ENCODE measurements at places on chromosomes 13 and 19.

- no peak for DNase-seq
Measured at GRCh38 chr19:28543244-28543776, 669.6 kb downstream of the UQCRFS1 start.

- DNase-seq: no peak
Measured at GRCh38 chr13:113579686-113580085, 4.9 kb upstream of the TFDP1 start.

DNA sequence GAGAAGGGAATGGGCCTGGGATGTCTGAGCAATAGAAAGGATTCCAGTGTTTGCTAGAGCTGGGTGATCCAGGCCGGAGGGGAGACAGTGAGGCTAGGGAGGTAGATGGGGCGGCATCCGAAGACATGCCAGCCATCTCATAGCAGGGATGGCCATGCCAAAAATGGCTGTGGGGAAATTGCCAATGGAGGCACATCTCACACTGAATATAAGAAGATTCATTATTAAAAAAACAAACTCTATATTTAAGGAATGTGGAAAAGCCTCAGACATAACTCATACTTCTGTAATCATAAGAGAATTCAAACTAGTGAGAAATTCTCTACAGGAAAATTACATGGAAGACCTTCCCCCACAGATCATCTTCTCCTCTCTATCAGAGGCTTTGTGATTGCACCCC is 289.2 kb downstream of the FGF9 start:
- no peak for DNase-seq

GRCh38 chr19:13007292-13008045 is 12.2 kb downstream of the NFIX start:
- no peak for DNase-seq

DNA sequence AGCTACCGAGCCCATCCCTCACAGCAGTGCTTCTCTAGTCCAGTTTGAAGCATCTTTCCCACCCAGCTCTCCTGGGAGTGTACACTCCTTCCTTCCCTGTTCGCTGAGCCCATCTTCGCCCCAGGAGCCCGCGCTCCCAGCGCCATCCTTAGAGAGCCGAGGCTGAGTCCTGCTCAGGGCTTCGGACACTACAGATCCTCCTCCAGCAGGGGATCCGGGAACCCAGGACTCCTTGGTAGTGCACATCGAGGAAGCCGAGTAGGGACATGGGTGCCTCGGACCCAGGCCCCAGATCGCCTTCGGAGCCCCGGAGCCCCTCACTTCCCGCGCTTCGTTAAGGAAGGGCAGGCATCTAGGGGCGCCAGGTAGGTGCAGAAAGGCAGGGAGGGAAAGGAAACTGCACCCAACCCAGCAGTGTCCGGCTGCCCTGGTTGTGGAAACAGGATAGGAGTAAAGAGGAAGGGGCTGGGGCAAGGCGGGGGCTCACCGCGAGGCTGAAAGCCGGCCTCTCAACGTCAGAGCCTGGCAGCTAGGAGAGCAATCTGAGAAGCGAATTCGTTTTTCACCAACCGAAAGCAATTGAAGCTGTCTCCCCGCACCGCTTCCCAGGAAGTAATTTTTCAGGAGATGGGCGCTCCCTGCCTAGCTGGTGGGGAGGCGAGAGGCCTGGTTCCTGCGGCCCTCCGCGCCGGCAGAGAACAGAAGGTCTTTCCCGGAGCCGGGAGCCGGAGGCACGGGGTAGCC is 1.0 kb downstream of the PDX1 start:
- peak; percentile 51 for DNase-seq

GRCh38 chr13:36214163-36214921 is at the start of gene SOHLH2:
Gene SOHLH2 (minus strand): TSS chr13:36214556. CDS start chr13:36214526, 30 bp downstream.
- no peak for DNase-seq

- no peak for DNase-seq
Measured at GRCh38 chr13:110398564-110399507, 91.8 kb downstream of the COL4A2 start.

GRCh38 chr13:104833221-104833620 is 1702.2 kb downstream of the EFNB2 start:
- DNase-seq: no peak

- no peak for DNase-seq
Measured at GRCh38 chr19:41799444-41800000, 3.1 kb downstream of the CEACAM3 start.

DNA sequence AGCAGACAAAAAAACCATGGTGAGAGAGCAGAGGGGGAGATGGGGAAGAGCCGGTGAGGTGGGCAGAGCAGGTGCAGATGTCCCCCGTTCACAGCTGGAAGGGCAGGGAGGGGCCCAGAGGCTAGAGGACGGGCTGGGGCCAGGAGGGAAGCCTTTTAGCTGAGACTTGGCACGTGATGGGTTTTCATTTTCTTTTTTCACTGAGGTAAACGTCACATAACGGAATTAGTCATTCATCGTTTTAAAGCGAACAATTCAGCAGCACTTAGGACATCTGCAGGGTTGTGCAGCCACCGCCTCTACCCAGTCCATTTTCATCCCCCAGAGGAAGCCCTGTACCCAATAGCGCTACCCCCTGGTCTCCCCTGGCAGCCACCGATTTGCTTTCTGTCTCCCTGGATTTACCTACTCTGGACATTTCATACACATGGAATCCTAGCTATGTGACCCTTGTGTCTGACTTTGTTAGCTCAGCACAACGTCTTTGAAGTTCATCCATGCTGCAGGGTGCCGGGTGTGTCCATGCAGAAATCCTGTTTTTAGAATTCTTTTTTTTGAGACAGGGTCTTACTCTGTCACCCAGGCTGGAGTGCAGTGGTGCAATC is 16.0 kb upstream of the EMC10 start:
- no peak for DNase-seq

GRCh38 chr13:97948041-97948440 is 5.4 kb upstream of the IPO5 start:
- DNase-seq: no peak

- DNase-seq: no peak
Measured at GRCh38 chr19:57887195-57887941, 1.5 kb downstream of the ZNF814 start.

GRCh38 chr19:31451686-31452330 is 102.6 kb upstream of the TSHZ3 start:
- no peak for DNase-seq

DNA sequence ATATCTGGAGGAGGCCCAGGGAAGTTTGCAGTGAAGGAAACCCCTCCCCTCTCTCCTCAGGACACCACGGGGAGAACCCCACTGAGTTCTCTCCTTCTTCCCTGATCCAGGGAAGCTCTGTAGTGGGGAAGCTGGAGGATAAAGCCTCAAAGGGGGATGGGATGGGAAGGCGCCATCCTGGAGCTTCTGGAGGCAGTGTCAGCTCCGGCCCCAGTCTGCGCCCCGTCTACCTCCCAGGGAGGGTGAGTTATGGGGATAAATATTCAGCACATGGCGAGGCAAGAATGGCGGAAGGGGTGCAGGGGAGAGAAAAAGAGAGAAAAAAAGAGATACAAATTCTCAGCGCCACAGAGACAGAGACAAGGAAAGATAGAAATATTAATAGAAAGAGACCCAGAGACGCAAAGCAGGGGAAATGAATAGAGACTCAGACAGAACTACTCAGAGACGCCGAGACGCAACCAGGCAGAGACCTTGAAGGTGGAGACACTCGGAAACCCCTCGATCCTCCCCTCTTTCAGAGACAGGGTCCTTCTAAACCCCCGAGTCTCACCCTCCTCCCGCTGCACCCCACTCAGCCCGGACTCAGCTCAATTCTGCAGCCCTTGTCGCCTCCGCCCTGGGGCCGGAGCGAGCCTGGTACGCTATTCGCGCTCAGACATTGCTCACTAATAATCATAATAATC is 23.6 kb downstream of the OLFM2 start:
- DNase-seq: no peak

DNA sequence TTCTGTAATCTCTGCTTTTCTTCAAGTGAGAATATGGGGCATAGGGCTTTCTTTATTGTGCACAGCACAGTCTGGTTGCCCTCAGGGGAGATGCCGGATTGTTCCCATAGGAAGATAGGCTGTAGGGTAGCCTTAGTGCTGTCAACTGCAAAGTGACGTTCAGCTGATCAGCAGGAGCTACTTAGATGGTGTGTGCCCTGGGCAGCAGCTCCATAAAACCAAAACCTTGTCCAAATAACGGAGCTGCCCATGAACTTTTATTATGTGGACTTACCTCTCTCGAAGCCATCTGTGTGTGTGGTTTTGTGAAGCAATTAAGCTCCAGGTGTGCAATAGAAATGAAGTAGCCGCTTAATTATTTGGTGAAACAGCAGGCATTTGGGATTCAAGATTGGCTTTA is 120.0 kb upstream of the RNF113B start:
- no peak for DNase-seq

DNA sequence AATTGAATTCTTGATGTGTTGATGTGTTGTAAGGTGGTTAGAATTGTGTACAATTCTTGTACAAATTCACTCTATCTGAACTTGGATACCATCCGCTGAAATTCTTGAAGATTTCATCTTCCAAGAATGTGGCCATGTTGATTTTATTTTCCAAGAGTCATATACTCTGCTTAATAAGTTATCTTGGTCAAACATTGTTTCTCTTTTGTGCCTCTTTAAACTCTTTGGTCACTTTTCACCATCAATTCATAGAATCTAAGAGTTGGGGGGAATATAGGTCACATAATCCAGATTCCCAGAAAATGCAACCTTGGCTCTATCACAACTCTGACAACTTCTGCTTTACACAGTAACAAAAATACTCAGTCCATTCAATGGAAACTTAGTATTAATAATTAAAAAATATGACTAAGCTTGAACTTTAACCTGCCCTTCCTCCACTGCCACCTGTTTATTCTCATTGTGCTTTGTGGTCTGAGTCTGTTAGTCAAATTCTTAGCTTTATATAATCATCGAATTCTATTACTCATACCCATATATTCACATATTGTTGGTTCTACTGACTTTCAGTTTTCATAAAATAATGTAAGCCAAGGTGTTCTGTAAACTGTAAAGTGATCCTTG is 373.2 kb downstream of the LMO7 start:
- DNase-seq: no peak

DNA sequence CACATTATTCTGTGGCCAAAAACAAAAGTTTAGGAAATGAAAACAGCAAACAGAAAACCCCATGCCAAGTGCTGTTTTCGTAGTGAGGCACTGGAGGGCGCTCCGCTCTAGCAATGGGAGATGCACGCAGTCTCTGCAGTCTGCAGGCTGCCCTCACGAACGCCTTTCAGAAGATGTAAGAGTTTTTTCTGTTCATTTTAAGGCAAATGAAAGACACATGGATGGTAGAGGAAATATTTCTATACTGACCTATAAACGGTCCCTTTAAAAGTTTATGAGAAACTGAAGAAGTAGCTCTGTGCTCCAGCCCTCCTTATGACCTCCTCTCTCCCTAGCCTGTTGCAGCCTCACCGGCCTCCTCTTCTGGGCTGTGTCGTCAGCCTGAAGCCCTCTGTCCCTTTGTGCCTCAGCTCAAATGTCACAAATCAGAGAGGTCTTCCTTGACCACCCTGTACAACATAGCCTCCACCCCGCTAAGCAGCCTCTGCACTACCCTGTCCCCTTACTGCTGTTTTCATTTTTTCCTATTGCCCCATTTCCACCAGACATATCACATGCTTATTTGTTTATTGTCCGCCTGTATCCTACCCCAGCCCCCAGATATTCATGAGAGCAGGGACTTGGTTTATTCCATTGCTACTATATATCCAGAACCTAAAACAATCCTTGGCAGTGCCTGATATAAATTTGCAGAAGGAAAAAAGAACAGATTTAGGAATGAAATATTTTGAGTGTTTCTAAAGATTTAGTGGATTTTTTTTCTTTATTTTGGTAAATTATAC is 116.4 kb downstream of the TM9SF2 start:
- peak; percentile 62 for DNase-seq

DNA sequence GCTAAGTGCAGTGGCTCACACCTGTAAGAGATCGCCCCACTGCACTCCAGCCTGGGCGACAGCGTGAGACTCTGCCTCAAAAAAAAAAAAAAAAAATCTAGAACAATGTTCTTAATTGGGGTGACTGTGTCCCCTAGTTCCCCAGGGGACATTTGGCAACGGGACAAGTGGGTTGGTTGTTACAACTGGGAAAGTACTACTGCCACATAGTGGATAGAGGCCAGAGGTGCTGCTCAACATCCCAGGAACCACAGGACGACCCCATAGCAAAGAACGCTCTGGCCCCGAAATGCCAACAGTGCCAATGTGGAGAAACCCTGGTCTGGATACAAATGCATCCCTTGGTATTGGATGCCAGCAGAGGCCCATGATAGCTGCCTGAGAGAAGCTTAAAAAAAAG is 11.8 kb downstream of the NLRP12 start:
- DNase-seq: no peak

- DNase-seq: no peak
Measured at GRCh38 chr19:5865772-5866171, 4.6 kb downstream of the FUT5 start.
